Stimulated activated CD4-positive, alpha-beta T cell treated with anti-CD3 and anti-CD28 coated beads, Interleukin-4, amount 100 ng/mL, for 4 hours (primary cell): ENCODE measurements at places on chromosomes 6 and 20.

DNA sequence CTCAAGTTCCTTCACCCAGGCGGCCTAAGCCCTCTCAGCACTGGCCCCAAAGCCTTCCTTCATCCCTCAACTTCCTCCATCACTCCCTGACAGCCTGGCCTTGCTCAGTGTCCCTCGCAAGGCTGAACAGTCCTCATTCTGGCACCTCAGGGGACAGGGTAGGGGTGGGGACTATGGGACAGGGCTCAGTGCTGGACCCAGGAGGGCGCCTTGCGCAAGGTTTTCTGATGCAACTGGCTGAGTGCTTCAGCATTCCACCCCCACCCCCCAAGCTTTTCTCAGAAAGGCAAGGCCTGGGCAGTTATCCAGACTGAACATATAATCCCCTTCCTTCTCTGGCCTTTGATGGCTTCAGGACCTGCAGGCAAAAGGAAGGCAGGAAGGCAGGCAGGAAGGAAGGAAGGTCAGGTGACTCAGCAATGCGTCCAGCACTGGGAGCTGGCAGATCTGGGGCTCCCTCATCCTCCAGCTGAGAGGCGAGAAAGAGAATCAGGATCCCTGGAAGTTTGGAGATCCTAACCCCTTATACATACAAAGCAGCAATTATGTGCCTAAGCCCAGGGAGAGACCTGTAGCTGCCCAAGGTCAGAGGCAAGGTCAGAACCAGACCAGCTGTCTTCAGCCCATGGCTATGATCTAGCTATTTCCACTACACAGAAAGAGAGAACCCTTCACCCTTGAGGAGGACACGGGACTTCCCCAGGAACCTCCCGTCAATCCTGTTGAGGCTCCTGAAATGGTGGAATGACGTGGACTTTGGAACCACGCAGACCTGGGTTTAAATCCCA is 8.6 kb upstream of the TRIB3 start:
- DNase-seq: no peak

DNA sequence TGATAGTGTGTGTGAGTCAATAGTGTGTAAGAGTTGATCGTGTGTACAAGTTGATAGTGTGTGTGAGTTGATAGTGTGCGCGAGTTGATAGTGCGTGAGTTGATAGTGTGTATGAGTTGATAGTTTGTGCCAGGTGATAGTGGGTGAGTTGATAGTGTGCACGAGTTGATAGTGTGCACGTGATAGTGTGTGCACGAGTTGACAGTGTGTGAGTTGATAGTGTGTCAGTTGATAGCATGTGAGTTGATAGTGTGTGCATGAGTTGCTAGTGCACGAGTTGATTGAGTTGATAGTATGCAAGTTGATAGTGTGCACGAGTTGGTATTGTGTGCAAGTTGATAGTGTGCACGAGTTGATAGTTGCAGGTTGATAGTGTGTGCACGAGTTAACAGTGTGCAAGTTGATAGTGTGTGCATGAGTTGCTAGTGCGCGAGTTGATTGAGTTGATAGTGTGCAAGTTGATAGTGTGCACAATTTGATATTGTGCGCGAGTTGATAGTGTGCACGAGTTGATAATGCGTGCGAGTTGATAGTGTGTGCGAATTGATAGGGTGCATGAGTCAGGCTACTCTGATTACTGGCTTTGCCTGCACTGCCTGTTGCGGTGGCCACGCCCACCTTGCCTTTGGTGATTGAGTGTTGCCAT is 35.8 kb upstream of the IYD start:
- no peak for DNase-seq

DNA sequence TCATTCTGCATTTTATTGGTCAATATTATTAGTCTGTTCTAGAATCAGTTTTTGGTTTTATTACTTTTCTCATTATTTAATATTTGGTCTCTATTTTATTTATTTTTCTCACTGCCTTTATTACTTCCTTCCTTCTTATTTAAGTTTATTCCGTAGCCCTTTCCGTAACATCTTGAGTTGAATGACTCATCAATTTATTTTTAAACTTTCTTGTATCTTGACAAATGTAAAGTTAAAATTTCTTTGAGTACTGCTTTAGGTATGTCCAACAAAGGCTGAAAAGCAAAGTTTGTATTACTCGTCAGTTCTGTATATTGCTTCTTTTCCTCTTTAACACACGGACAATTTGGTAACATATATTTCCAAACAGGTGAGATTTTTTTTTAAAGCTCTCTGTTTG is 192.0 kb downstream of the CD109 start:
- DNase-seq: no peak

DNA sequence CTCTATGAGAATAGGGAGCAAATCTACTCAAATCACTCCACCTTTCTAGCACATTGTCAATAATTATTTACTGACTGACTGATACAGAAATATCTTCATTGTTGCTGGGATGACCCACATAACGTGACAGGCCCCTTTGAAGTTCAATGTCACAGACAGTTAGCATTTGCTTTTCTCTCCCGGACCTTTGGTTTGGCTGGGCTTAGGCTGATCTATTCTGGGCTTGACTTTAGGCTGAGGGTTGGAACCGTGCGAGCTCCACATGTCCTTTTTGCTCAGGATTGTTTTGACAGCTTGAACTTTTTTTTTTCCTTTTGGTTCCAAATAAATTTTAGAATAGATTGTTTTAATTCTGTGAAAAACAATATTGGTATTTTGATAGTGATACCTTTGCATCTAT is 12.0 kb downstream of the ULBP3 start:
- DNase-seq: no peak

DNA sequence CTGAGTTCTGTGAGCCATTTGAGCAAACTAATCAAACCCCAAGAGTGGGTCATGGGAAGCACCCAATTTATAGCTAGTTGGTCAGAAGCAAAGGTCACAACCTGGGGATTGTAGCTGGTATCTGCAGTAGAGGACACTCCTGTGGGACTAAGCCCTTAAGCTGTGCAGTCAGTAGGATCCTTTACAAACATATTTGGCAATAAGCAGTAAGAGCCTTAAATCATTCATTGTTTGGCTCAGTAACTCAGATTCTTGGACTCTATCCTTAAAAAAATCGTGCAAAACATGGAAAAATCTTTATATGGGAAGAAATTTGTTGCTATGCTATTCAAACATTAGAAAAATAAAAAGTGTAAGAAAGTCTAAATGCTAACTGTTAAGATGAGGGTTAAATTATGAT is 29.9 kb downstream of the FRK start:
- DNase-seq: no peak

- no peak for DNase-seq
These were observed 691.8 kb downstream of the QKI start for GRCh38 chr6:164106345-164106769.

GRCh38 chr6:67666177-67666964 is 968.7 kb upstream of the ADGRB3 start:
- DNase-seq: no peak

DNA sequence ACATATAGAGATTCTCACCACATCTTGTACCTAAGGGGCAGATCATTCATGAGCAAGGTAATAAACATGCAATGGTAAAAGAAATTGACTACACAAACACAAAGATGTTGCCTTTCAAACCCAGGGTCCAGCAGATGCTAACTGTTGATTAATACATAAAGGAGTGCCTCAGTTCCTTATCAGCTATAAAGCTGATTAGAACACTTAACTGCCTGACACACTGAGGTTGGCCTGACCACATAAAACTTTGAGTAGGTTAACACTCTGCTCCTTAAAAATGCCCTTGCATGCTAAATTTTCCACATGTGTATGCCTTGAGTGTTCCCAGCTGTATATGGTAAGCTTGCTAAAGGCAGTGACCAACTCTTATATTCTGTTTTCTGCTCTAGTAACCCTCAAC is 14.9 kb downstream of the CRISP2 start:
- DNase-seq: no peak

DNA sequence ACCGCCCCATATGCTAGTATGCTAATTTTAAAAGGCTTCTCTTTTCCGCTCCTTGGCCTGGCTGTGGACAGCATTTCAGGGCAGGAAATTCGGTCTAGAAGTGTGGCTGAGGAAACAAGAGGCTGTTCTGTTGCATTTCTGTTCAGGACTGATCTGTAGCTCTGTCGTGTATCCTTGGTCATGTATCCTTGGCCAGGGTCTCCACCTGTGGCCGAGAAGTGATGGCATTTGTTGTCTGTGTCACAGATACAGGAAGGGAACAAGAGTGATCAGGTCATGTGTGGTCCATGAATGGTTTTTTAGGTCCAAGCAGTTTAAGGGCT is 300.5 kb upstream of the SUPT3H start:
- DNase-seq: no peak

DNA sequence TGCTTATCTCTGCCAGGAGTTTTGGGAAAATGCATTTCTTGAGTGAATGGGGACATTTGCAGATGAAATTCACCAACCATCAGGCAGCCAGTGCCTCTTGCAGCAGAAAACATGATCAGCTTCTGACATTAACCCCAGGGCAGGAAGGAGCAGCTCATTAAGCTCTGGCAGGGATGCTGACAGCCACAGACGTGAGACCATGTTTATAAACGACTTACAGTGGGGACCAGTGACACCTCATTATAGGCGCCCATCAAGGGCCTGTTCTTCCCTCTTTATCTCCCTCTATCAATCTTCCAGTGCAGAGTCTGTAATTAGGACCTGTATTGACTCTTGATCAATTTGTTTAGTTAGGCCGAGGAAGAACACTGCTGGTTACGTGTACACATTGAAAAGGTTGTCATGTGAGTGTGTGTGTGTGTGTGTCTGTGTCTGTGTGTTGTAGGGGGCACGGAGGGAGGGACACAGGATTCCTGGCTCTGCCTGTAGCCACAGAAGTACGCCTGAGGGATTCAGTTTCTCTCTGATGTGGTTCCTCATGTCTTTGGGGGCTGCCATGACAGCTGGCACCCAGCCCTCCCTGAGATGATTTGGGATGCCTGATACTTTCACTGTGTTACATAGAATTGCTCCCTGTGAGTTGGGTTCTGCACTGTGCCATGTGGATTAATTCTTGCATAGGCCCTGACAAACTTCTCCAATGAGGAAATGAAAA is 428.4 kb upstream of the CHD6 start:
- no peak for DNase-seq

DNA sequence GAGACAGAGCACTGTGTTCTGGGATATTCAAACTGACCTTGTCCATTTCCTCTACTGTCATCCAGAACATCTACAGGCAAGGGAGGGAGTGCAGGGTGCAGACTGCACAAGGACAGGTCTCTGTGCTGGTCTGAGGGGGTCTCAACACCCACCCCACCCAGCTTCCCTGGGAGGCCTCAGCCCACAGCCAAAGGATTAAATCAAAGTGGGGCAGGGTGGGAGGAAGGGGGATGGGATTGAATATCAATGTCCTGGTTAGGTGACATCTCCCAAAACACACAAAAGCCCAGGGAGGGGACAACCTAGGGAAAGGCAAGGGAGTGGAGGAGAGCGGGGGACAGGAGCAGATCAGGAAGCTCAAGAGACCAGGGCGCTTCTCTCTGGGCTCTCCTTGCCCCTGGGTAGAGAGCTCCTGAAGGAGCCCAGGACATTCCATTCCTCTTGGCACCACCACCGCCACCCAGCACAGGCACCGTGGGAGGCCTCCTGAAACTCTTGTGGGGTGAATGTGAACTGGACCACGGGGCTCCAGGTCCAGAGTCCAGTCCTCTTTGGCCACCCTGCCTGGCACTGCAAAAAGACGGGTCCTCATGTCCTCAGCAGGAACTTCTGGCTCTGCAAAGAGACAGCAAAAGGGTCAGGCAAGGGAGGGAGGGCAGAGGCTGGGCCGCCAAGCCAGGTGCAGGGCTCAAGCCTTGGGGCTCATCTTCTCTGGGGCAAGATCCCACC is 73.9 kb downstream of the JPH2 start:
- DNase-seq: no peak

DNA sequence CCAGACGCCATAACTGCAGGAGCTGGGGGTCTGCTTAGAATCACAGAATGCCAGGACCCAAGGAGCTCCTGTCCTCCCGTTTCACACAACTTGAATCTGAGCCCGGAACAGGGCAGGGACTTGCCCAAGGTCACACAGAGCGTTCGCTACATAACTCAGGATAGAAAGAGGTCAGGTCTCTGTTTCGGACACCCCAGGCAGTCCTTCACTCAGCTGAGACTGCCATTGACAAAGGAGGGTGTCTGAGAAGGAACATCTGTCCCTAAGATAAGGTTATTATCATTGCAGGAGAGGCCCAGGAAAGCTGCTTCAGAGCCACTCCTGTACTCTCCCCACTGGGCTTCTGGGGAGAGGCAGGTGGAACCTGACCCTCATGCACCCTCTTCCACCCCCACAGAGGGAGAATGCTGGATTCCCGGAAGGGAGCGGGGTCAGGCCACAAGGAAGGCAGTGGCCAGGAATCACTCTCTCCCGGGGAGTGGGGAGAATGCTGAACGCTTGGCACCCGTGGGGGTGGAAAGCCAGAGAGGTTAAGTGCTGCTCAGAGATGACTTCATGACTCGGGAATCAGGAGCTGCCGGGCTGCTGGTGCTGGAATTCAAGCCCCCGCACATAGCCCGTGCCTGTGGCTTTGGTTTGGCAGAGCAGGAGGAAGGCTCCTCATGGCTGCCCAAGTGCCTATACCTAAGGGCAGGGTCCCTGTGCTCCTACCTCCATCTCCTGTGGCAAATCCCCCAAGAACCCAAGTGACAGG is 10.7 kb downstream of the SDC4 start:
- no peak for DNase-seq

GRCh38 chr20:57904314-57905105 is 194.7 kb upstream of the PMEPA1 start:
- no peak for DNase-seq

GRCh38 chr6:40529040-40529439 is 58.1 kb downstream of the LRFN2 start:
- no peak for DNase-seq

GRCh38 chr20:12201289-12201991 is 283.7 kb downstream of the BTBD3 start:
- no peak for DNase-seq
